Erythroblast (primary cell): ENCODE measurements at places on chromosomes 1 and 21.

DNA sequence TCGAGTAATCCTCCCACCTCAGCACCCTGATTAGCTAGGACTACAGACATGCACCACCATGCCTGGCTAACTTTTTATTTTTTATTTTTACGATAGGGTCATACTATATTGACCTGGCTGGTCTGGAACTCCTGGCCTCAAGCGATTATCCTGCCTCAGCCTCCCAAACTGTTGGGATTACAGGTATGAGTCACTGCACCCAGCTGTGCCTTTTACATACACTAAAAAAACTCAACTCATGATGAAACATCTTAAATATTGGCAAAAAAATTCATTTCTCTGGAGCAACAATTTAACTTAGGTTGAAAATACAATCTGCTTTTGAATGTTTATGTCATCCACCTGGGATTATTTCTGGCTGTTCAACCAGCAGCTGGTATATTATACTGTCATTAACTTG, 598.3 kb upstream of the ZP4 start:
- no peak for DNase-seq

DNA sequence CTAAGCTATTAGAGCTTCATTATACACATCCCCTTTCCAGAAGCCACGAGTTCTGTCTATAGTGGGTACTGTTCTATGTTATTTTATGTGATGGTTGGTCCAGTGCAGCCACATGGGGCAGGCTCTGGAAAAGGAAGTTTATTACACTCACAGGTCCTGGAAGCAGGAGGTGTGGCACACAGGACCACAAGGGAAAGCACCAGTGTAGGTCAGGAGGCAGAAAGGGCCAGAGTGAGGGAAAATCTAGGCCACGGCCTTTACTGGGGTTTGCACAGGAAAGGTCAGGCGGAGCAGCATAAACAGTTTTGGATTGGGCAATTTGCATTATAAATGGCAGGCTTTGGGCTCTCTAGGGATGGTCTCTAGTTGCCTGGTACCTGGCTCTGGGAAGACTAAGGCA, 21.8 kb upstream of the CNIH3 start:
- DNase-seq, result no peak

DNA sequence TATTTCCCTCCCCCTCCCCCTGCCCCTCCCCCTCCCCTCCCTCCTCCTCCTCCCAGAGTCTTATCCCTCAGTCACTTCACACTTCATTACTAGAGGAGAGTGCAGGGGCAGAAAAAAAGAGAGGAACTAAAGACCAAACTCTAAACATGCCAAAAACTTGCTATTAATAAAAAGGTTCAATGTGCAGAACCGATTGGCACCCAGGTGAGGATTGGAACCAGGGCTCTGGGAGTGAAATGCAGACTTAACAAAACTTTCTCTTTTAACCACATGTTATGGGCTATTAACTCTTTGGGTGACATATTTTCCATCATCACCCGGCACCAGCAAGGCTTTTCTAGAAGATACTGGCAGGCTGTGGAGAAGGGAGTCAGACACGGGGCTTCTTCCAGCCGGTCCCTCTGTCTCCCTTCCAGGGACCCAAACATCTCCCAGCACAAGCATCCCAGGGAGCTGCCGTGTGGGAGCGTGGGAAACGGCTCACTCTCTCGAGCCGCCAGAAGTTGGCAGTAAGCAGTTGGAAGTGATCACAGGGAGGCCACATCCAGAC, 13.6 kb downstream of the NID1 start:
- DNase-seq, result no peak

DNA sequence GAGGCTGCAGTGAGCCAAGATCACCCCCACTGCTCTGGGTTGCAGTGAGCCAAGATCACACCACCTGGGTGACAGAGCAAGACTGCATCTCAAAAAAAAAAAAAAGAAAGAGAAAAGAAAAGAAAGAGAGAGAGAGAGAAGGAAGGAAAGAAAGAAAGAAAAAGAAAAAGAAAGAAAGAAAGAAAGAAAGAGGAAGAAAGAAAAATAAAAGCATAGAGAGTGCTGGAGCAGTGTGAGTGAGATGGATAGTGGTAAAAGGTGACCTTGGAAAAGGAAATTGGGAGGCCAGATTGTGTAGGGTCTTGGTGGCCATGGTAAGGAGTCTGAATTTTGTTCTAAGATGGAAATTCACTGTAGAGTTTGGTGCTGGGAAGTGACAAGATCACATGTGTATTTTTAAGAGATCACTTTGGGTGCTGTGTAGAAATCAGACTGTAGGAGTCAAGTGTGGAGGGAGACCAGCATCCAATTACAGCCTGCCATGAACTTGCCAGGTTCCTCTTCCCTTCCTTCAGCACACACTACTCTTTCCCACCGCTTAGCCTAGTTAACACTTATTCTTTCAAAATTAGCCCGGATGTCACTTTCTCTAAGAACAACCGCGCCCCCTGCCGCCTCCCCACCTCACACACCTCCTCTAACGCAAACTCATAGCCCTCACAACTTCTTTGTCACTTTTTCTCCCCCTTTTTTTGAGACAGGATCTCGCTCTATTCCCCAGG, 17.9 kb downstream of the MTX1 start:
- peak; percentile 89 for DNase-seq

GRCh38 chr1:229582011-229582694, 23.6 kb upstream of the ABCB10 start:
- no peak for DNase-seq

DNA sequence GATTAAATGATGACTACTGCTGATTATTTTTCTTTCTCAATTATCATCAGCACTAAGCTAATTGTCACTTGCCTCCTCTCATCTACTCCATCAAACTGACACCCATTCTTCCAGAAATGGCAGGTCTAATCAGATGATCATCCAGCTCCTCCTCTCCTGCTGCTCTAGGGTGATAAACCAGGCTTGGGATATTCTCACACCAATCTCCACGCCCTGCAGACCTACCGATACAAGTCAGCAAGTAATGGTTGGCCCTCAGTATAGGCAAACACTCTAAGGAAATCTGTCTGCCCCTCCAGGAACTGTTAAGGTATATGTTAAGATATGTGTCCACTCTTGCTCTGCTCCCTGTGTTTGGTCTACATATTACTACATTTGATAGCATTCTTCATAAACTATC, 36.3 kb upstream of the C1orf21 start:
- DNase-seq, result peak; percentile 85

DNA sequence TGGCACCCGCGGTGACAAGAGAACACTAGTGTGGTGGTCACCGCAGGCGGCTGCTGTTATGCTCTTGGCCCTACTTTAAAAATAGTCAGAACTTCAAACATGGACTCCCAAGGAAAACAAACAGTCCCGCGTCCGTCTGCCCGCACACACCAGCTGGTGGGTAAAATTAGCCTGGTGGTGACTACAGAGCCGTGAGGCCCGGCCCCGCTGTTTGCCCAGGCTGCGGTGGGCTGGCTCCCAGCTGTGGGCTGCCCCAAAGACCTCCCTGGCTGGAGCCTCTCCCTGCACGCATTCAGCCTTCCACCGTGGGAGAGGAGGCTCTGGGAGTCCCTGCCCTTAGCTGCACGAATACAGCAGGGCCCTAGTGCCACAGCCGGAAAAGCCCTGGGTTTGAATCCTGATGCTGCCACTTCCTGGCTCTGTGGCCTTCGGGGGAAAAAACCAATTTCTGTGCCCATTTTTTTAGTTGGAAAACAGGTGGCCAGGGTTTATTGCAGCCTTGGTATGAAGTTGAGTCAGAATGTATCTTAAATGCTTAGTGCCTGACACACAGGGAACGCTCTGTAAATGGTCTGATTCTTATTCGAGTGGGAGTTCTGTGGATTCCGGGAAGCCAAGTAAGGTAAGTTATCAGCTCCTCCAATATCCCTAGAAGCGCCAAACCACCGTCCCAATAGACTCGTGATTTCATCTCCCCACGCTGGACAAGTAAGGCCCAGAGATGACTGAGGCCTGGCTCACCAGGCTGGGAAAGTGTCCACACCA, 58.2 kb downstream of the ALPL start:
- no peak for DNase-seq

- DNase-seq, result peak; percentile 87
These were observed 12.4 kb downstream of the EPB41 start for GRCh38 chr1:28926629-28927265.
